Activated naive CD8-positive, alpha-beta T cell treated with anti-CD3 and anti-CD28 coated beads, Interleukin-2, amount 50 U/mL, for 24 hours (primary cell): ENCODE measurements at places on chromosomes 16 and 17.

DNA sequence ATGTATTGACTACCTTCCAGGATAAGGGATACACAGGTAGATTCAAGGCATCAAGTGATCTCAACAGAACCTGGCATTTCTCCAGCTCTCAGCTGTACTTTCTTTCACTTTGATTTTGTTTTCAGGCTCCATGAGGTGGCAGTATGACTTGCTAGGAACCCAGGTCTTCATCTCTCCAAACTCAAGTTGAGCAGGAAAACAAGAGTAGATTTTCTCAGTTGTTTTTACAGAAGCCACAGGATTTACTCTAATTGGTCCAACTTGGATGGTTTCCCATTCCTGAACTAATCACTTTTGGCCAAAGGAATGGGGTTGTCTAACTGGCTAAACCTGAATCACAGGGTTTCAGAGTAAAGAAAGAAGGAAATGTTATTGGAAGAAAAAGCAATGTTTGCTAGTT, 146.6 kb downstream of the TRIM37 start:
- DNase-seq = no peak

GRCh38 chr16:50940275-50940854, 198.5 kb downstream of the CYLD start:
- no peak for DNase-seq

DNA sequence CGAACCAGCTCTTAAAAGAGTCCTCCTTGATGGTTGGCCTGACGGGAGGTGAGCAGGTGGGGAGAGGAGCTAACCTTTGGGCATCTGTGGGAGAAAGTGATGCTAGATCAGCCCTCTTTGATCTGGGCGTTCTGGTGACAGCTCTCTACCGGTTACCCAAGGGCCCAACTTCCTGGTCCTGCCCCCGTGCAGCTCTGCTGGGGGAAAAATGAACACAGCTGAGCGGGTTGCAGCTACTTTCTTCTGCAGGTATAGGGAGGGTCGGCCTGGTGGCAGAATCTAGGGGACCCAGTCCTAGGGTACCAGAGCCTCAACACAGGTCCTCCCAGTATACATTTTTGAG, 2.9 kb downstream of the SHISA9 start:
- no peak for DNase-seq

- no peak for DNase-seq
Measured at GRCh38 chr16:49833796-49834530, 21.9 kb downstream of the ZNF423 start.

GRCh38 chr16:50263940-50264929, 2.1 kb upstream of the ADCY7 start:
- no peak for DNase-seq

GRCh38 chr17:38636054-38636453, 30.3 kb upstream of the SRCIN1 start:
- no peak for DNase-seq

DNA sequence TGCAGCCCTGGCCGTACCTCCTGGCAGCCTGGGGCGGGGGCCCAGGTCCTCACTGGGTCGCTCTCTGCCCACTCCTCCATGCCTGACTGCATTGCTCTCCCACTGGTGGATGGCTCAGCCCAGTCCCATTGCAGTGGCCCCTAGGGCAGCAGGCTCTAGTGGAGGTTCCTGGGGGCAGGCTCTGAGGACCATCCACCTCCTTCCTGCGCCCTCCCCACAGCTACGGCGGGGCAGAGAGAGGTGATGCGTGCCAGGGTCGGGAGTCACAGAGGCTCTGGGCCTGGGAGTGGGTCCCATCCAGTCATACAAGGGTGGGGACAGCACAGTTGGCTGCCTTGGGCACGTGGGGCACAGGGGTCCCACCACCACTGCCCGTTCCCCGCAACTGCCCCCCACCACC, 44.0 kb upstream of the CLEC19A start:
- DNase-seq = no peak

DNA sequence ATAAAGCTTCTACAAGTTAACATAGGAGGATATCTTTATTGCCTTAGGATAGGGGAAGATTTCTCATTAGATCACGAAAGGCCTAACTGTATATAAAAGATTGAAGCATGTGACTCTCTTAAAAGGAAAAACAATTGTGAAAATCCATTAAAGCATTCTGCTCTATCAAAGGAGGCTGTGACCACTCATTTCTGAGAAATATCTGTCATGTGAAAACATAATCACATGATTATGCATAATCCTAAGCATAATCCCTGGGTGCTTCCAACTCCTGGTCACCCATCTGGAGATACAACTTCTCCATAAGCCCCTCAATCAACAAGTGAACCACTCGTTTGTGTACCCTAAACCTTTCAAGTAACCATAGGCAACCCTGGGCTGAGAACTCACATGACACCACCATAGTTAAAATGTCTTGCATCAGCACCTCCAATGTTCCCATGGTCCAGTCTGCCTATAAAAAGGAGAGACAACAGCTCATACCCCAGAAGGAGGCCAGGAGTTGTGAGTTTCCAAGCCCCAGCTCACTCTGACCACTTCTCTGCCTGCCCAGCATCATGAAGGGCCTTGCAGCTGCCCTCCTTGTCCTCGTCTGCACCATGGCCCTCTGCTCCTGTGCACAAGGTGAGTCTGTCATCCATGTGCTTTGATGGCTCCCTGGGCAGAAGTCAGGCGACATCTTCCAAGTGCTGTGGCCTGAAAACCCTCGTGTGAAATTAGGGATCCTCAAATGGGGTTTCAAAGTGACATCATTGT, at the start of gene CCL18:
Gene CCL18, plus strand, starts transcription at position 487 of the 756 bp plus-strand sequence. Its CDS starts 71 bp downstream, at position 558.
- DNase-seq = no peak

GRCh38 chr17:78933025-78933958, 8.1 kb upstream of the TIMP2 start:
- peak; percentile 36 for DNase-seq

DNA sequence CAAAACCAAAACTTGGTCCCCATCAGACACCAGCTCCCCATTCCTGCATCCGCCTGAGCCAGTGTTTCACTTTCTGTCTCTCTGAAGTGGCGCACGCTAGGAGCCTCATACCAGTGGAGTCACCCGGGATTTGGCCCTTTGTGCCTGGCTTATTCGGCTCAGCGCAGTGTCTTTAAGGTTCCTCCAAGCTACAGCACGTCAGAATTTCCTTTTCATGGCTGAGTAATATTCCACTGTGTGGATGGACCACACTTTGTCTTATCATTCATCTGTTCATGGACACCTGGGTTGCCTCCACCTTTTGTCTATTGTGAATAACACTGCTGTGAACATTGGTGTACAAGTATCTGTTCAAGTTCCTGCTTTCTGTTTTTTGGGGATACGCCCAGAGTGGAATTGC, 45.2 kb upstream of the CHMP6 start:
- no peak for DNase-seq

DNA sequence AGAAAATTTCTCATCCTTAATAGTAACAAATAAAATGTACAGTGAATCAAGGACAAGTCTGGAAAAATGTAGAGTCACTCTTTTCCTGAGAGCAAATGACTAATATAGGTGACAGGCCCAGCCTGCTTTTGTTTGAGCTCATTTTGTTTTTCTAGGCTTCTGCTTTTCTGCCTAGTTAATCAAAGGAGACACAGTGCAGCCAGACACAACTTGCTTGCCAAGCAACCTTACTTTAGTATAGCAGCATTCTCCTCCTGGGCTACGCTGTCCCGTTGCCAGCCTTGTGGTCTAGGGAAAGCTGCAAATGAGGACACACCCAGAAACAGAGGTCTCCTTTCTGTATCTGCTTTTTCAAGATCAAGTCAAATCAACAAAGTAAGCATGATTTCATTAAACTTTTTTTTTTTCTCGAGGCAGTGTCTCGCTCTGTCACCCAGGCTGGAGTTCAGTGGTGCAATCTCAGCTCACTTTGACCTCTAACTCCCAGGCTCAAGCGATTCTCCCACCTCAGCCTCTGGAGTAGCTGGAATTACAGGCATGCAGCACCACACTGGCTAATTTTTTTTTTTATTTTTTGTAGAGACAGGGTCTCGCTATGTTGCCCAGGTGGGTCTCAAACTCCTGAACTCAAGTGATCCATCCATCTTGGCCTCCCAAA, 17.2 kb downstream of the GINS3 start:
- no peak for DNase-seq

- no peak for DNase-seq
Measured at GRCh38 chr17:57489321-57489720, 233.0 kb downstream of the MSI2 start.

GRCh38 chr16:66904428-66904845, 14.2 kb downstream of the CDH16 start:
- no peak for DNase-seq

- no peak for DNase-seq
Measured at GRCh38 chr17:78852709-78853121, 12.1 kb upstream of the USP36 start.

- DNase-seq = no peak
Measured at GRCh38 chr17:43769426-43769825, 9.4 kb downstream of the DUSP3 start.

DNA sequence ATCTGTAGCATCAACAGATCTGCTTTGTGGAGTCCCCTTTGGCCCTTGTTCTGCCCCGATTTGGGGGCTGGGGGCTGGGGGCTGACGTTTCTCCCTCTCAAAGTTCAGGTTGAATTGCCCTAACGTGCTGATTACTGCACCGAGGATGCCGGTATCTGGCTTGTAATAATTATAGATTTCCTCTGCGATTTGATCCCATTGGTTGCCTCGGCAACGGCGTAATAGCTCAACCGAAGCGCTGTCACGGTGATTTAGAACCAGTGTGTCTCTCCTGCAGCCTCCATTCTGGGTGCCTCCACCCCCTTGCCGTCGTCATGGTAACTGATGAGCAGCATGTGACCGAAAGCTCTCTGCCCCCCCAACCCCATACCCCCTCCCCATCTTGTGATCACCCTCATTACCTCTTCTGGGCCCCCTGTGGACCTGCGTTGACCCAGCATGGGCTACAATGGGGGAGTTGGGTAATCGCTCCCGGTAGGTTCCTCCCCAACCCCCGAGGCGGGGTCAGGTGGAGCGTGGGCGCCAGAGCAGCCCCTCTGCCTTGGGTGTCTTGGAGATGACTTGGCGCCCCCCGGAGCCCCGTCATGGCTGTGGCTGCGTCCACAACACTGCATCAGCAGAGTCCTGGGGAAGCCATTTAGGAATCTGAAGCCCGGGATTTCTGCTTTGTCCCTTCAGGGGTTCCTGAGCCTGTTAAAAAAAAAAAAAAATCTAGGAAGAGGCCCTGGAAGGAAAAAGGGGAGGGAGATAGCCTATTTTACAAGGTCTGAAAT, 38.4 kb downstream of the ABAT start:
- DNase-seq = no peak

DNA sequence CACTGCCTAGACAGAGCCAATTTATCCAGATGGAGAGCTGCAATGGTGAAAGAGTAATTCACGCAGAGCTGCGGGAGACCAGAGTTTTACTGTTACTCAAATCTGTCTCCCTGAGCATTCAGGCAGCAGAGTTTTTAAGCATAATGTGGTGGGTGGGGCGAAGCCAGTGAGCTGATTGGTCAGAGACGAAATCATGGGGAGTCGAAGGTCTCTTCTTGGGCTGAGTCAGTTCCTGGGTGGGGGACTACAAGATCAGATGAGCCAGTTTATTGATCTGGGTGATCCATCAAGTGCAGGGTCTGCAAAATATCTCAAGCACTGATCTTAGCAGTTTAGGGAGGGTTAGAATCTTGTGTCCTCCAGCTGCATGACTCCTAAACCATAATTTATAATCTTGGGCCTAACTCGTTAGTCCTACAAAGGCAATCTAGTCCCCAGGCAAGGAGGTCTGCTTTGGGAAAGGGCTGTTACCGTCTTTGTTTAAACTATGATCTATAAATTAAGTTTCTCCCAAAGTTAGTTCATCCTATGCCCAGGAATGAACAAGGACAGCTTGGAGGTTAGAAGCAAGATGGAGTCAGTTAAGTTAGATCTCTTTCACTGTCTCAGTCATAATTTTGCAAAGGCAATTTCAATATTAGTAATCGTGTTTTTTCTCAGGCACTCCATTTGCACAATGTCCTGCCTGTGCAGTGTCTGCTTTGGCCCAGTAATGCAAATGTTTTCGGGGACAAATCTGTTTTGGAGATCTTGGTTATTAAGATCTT, 27.0 kb downstream of the PIGL start:
- no peak for DNase-seq

DNA sequence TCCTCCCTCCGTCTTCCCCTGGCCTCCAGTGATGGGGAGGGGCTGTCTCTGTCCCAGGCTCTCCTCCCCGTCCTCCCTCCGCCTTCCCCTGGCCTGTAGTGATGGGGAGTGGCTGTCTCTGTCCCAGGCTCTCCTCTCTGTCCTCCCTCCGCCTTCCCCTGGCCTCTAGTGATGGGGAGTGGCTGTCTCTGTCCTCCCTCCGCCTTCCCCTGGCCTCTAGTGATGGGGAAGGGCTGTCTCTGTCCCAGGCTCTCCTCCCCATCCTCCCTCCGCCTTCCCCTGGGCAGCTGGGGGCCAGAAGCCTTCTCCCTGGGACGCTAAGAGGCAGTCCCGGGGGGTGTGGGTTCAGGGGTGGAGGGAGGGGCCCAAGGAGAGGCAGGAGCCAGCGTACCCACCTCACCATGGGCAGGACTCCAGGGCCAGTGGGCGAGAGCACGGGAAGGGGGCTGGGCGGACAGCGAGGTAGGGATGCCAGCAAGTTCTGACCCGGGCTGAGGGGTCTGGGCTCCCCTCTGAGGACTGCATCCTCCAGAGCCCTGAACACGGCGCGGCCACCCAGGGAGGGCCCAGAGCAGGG, 14.8 kb downstream of the UTS2R start:
- DNase-seq = no peak

DNA sequence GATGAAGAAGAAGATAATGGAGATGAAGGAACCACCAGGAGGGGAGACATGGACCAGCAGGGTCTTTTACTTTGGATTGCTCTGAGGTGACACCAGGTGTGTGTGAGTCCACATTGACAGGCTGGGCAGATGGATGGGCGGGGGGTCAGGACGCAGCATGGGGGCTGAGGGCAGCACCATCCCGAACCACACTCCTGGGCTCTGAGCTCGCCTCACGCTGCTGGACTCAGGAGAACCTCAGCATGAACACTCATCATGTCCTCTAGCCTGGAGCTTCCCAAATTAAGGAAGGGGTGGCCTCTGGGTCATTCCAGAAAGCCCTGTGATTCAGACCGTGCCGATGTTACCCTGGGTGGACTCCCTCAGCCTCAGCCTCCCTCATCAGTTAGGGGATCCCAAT, 50.4 kb upstream of the MAP3K14 start:
- no peak for DNase-seq

DNA sequence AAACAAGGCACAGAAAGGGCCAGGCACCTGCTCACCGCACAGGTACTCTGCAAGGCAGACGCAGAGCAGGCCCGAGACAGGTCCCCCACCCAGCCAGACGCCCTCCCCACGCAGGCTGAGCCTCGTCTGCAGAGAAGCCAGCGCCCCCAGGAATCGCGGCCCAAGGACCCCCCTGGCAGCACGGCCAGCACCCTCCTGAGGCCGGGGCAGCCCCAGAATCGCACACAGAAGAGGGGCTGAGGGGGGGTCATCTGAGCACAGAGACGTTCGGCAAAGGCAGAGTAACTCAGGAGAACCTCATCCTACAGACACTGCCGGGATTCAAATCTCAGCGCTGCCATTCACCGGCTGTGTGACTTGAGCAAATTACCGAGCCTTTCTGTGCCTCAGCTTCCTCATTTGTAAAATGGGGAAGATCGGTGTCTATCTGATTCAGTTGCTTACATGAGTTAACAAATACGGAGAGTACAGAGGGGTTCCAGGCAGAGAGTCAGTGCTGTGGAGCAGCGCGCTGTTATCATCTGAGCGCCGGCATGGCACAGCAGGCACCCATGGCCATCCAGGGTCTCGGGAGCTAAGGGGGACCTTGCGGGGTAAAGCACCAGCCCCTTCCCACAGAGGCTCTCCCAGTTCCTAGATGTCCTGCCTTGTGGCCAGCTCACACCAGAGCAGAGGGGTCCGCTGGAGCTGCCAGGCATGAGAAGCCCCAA, 10.4 kb downstream of the EMC6 start:
- DNase-seq = no peak

GRCh38 chr17:7560172-7561027, 1.3 kb upstream of the SENP3 start:
- peak; percentile 76 for DNase-seq
